ENCODE measurements at places on chromosomes 2 and 18. TPM values are rescaled to one million over a fixed set of nuclear protein-coding genes. Genes with fewer than 3 reads are reported as not detected.

Gene TFPI
- total RNA-seq, result 35.2 TPM

Gene SPIRE1
- 128 TPM for total RNA-seq

Gene REG3G
- total RNA-seq, result not detected

Gene NMUR1
- total RNA-seq, result not detected

Gene CNRIP1
- 74.2 TPM for total RNA-seq

Gene ZNF638
- 399 TPM for total RNA-seq

Gene FABP1
- total RNA-seq, result not detected

Data from occipital lobe (tissue), 3 donors.